ENCODE measurements at places on chromosomes 6 and 20.
A peak's percentile ranks its signal among the peaks of the same experiment; 100 is the strongest.

- no peak for DNase-seq
These were observed 165.9 kb upstream of the KCNK16 start for GRCh38 chr6:39488255-39488879.

- DNase-seq = no peak
These were observed 56.1 kb upstream of the NKAIN2 start for GRCh38 chr6:123747515-123747914.

DNA sequence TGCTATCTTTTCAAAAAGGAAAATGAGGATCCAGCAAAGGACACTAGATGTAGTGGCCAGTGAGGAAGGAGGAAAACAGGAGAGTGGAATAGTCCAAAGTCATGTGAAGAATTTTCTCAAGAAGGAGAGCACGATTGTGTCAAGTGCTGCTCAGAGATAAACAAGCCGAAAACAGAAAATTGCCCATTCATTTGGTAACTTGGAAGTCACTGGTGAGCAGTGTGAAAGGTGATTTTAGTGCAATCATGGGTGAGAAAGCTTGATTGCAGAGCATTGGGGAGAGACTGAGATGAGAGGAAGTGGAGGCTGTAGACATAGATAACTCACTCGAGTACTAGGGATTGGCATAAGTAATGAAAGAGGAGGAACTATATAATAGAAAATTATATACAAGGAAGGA lies 26.0 kb upstream of the PRDM1 start:
- DNase-seq = no peak

- DNase-seq = peak; percentile 49
These were observed 757 bp upstream of the SAMD3 start for GRCh38 chr6:130223508-130223907.

DNA sequence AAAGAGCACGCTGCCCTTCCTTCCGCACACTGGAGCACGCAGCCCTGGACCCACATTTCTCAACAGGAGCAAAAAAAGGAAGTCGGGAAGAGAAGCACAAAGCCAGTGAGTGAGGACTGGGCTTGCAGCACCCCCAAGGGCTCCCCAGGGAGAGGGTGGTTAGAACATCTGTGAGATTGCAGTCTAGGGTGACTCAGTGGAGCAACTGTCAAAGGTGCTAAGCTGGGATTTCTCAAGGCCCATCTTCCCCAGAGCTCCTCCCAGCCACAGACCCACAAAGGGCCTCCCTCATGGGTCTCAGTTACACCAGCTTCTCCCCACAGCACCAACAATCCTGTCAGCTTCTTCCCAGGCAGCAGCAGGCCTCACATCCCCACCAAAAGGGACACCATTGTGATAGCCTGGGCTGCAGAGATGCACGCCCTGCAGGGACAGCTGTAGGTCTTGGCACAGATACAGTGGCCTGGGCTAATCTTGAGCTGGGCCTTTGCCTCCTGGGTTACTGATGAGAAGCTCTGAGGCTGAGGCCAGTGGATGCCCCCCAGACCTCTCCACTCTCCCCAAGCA lies 39.6 kb upstream of the CD93 start:
- no peak for DNase-seq

DNA sequence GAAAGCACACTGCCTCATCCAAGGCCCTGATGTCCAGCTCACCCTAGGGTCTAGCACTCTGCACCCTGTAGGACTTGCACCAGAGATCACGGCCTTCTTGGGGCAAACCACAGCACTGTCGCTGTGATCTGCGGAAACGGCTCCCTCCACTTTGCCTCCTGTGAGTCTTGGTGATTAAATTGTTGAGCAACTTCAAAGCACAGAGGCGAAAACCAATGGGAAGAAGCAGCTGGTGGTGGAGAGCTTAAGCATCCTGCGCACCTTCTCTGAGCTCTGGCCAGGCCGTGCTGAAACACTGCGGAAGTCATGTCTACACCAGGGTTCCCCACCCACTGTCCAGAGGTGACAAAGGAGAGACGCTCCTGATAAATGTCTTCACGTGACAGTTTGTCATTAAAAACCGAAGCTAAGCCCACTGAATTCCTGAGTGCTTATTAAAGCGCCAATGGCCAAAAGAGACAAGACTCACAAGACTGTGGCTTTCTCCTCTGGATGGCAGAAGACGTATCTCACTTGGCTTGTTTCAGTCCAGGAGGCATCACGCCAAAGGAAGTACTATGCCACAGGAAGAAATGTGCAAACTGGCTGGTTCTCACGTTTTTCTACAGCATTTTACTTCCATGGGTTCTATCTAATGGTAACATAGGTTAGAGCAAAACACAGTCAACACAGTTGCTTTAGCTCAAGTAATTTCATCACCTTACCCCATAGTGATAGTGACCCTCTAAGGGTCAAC lies 3.1 kb downstream of the RAMACL start:
- DNase-seq = no peak

GRCh38 chr6:157646012-157646411 lies 177.0 kb upstream of the SNX9 start:
- no peak for DNase-seq

- no peak for DNase-seq
These were observed 2.9 kb upstream of the HLA-DOB start for GRCh38 chr6:32819729-32820128.

DNA sequence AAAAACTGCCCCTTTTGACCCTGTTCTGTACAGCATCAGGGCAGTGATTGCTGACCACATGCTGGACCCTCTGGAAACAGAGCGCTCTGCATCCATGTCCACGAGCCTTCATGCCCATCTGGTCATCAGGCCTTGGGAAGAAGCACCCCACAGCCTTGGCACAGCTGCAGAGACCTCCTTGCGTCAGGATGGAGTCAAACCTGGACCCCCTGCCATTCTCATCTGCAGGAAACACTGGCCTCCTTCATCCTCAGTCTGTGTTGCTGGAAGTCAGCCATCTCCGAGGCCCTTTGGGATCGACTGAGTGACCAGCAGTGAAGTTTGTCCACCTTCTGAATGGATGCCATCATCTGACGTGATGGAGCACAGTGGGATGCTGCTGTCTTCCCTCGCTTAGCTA lies 2138.3 kb upstream of the DEFB115 start:
- DNase-seq = no peak

- DNase-seq = no peak
These were observed 32.6 kb downstream of the SIM1 start for GRCh38 chr6:100432136-100432535.

DNA sequence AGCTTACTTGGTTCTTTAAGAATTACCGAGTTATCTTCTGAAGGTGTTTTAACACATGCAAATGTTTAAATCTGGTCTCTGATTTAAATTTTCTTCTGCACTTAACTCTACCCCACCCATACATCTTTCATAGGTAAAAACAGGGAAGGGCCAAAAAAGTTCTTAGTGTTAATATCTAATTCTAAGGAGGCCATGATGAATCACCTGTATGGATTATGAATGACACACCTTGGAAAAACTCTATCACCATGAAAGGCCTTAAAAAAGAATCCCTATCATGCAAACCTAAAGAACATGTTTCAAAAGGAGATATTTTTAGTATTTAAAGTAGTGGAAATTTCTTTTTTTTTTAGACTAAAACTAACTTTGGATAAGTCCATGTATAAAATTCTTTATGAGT lies 54.7 kb downstream of the SLX4IP start:
- DNase-seq = no peak

Measured in effector CD4-positive, alpha-beta T cell (primary cell).